T-cell (primary cell): ENCODE measurements at places on chromosomes 6 and 20.

DNA sequence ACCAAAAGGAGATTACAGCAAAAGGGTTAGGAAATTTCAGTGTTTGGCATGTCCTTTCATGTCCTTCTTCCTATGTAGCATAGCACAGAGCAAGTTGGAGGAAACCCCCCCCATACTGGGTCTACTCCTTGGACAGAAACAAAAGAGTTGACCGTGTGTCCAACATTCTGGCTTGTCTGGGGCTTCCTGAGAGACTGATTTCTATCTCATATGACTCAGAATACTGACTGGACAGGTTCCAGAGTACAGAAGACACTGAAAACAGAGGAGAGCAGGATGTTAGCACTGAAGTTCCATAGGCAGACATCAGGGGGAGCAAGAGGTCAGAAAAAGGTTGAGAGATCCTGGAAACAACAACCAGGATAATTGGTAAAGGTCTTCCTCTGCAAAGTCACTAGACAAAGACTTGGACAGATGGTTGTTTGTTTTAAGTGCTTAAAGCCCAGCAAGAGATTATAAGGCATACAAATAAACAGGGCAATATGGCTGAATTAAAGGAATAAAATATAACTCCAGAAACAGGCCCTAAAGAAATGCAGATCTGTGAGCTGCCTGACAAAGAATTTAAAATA is 48.4 kb downstream of the USP49 start:
- DNase-seq = peak; percentile 40

GRCh38 chr6:71404967-71405278 is 116.3 kb downstream of the OGFRL1 start:
- DNase-seq = no peak

DNA sequence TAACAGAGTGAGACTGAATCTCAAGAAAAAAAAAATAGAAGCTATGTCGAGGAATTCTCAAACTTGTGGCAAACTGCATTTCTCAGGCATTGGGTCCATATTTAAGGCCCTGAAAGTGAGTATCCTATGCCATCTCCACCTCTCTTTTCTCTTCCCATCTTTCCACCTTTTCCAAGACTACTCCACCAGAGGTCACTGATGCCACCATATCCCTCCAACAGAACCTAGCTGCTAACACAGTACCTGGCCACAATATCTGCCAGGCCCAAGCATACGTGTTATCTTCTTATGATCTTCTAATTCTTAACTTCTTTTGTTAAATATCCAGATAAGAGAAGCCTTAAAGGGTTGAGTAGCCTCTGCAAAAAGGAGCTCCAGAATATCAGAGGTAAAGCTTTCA is 8.2 kb upstream of the ADGRF4 start:
- no peak for DNase-seq

DNA sequence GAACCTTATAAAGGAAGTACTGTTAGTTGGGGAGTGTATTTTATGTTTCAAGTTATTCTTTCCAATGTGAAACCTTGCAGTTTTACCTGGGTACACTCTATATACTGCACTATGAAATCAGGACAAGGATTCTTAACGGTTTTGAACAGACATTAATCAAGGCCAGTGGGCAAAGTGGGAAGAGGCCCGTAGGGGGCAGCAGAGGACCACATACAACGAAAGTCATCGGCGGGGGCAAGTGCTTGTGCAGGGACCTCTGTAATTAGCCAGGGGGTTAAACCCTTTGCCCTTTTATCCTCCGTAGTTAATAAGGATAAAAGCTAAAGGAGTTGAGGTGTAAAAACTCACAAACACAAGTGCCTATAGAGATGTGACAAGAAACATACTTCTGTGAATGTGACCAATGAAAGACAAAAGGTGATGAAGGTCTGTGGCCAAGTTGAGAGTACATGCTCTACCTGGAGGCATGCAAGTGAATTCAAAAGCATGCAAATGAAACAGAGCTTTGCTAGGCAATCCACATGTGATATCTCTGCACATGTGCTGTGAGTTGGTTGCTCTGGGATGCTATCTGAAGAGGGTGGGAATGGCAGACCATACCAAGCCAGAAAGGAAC is 392.7 kb upstream of the MAN1A1 start:
- DNase-seq = peak; percentile 22

DNA sequence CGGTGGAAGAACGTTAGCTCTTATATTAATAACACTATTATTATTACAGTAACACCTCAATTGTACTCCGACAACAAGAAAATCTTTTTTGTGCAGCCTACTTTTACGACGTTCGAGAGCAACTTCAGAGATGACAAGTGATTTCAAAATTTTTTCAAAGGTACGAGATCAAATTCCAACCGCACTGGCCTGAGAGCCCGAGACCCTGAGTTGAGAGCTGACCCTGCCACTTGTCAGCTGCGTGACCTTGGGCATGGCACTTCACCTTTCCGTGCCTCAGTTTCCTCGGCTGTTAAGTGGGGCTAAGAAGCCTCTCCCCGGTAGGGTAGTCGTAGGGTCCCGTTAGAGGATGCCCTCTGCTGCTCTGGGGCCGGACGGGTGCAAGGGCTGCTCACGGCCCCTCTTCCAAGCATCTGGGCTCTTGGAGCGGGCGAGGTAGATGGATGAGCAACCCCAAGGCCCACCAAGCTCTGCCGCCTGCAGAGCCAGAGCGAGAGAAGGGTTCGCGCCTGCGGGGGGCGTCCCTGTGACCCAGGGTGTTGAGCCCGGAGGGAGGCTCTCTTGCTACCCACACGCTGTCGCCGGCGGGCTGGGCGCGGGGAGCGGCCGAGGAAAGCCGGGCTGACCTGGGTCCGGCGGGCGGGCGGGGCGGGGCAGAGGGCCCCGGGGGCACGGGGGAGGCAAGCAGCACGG is 510 bp downstream of the NDRG3 start:
- peak; percentile 22 for DNase-seq

GRCh38 chr6:143596866-143597265 is 80.9 kb upstream of the PHACTR2 start:
- no peak for DNase-seq

DNA sequence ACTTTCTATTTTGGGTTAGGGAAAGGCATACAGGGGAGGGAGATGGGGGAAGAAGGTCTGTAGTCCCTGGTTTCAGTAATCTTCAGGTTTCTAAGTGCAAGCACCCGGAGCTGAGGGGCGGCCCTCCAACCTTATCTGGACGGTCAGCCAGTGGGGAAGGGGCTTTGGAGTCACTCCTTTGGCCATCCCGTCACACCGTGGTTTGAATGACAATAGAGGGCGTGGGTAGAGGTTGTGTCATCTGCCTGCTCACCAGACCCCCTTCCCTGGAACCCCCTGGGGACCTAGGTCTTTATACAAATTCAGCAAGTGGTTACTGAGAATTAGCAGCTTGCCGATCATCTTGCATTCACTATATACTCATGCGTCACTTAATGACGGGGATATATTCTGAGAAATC is 29.1 kb downstream of the STK35 start:
- no peak for DNase-seq

DNA sequence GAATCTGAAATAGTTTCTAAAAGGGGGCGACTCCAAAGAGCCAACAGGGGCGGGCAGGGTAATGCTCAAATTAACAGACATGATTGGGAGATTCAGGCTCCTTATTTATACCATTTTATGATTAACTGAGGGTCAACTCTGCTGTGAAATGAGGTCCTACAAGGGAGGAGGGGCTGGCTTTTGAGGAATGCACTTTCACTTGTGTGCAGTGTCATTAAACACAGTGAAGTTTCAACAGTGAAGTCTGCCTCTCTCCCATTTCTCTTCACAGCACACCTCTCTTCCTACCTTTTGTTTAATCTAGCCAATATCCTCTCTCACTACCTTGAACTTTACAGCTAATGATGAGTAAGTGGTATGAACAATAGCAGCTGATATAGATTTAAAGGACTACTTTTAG is 557.3 kb upstream of the CITED2 start:
- no peak for DNase-seq

GRCh38 chr6:1946583-1946982 is 298.8 kb downstream of the GMDS start:
- no peak for DNase-seq

- DNase-seq = peak; percentile 8
Observed at GRCh38 chr20:19522071-19522801, 235.8 kb upstream of the RIN2 start.

DNA sequence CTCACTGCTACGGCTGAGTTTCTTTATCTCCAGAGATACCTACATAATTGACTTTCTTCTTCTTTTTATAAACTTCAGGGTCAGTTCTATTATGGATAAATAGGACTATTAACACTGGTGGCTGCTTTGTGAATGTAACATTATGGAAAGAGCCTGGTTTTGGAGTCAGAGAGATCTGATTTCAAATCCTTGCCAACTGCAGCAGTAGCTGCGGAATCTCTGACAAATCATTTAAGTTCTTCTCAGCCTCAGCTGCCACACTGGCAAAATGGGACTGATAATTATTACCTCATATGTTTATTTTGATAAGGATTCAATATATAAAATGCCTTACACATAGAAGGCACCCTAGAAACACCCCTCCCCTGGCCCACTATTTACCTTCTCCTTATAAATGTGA is 160.5 kb downstream of the BACH2 start:
- DNase-seq = no peak

DNA sequence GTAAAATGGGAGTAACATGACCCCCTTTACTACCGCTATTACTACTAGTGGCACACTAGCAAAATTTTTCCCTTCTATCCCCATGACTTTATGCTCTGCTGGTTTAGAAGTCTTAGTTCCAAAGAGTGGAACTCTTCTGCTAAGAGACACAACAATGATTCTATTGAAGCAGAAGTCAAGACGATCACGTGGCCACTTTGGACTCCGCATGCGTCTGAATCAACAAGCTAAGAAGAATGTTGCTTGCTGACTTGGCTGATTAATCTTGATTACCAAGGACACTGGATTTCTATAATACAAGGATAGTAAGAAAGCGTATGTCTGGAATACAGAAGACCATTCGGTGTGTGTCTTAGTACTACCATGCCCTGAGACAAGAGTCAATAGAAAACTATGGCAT is 244.7 kb upstream of the BTBD3 start:
- no peak for DNase-seq

- DNase-seq = no peak
Observed at GRCh38 chr20:43750774-43751166, 24.0 kb upstream of the GTSF1L start.
